ENCODE measurements at places on chromosomes 2 and 18.

DNA sequence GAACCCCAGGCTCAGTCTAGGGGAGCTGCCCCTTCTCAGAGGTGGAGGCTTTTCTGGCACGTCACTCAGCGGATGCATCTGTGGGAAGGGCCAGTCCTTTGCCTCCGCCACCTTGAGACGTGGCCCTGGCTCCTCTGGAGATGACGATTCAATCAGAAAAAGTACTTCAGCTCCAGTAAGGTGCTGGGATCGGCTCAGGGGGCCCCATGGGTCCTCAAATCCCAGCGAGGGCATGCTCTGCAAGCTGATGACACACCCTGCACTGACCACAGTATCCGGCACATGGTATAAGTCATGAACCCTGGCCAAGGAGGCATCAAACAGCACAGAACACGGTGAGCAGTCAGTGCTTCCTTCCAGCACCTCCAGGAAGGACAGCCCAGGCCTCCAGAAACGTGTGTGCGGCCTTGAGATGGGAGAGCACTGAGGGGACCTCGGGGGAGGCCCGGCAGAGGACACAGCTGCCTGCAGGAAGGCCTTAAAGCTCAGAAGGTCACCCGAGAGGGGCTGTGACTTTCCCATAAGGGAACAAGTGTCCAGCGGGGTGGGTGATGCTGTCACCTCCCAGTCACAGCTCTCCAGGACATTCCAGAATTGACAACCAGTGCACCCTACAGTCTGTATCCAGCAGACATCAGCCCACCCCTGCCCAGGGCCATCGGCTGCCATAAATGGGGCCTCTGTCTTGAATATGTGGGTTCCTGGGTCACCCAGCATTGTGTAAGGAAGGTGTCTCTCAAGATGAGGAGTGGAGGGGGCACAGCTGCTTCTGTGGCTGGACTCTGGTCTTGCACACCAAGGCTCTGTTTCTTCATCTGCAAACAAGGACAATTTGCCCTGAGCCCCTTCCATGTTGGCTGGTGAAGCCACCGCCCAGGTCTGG is 205.8 kb downstream of the NDUFA10 start:
- no peak for DNase-seq

- no peak for DNase-seq
Measured at GRCh38 chr2:187658952-187659525, 104.8 kb upstream of the TFPI start.

DNA sequence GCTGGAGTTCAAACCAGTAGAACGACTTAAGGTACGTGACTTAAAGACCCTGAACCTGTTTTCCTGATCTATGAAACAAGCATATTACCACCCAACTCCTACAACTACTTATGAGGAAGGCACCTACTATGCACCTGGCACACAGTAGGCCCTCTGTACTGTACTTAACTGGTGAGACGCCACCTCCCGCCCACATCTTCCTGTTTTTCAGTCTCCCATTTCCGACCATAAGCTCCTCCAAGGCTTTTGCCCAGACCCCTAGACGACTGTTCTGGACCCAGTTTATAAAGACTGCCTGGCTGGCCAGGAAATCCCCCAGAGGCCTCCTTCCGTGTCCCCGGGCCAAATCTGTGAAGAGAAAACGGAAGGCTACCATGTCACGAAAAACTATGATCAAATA is 1.5 kb downstream of the GALNT14 start:
- no peak for DNase-seq

GRCh38 chr2:23320058-23320457 is 64.9 kb upstream of the KLHL29 start:
- no peak for DNase-seq

GRCh38 chr18:1849386-1849785 is 721.9 kb downstream of the METTL4 start:
- no peak for DNase-seq

DNA sequence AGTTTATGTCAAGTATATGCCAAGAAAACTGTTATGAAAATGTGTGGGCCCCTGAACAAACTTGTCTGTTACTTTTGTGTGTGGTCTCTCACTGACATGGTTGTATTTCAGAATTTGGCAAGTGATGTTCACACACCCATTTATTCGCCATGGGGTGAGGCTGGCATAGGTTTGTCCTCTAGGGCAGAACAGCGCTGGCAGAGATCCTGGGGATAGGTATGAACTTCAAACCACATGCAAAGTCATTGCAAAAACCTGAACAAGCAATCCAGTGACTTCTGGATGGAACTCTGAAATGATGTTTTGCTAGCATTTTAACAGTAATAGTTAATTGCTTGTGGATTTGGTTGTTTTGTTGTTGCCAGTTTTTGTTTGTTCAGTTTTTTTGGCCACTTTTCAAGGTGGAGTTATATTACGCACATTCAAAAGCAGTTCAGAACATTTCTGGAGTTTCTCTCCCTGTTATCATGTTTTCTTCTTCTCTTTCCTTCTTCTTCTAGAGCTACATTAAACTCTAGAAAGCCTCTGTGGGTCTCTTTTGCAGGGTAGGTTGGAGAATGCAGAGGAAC is 78.5 kb downstream of the MDH1 start:
- DNase-seq: peak; percentile 89

- no peak for DNase-seq
Measured at GRCh38 chr18:56161566-56162260, 476.7 kb downstream of the TXNL1 start.

GRCh38 chr2:48444404-48444803 is 85.5 kb upstream of the STON1 start:
- DNase-seq: no peak

DNA sequence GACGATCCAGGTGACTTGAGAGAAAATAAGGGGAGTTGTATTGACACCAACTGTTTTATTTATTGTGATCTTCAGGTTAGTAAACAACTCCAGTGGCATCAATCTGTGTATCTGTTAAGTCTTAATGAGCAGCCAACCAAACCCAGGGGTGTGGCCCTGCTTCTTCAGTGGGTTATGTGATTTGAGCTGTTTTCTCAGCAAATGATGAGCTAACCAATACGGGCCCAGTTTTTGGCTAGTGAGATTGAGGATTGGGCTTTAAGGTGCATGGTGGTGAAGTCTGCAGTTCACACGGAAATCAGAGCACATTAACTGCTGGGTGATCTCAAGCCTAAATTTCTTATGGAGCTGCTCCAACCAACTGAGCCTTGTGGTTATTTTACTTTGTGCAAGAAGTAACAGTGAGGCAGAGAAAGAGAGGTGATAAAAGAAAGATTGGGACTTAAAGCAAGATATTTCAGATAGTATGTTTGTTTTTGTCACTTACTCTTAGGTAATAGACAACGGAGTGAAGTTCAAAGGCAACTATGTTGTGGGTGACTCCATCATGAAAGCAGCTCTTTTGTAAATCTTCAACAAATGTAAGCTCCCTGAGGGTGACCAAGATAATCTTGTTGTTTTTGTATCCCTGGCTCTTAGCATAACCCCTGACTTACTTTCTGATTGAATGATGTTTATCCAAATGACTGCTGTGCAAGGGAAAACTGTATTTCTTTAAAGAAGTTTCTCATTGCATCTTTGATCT is 2.4 kb downstream of the MTCL1 start:
- DNase-seq: no peak

GRCh38 chr2:80281049-80281448 is 23.5 kb downstream of the LRRTM1 start:
- no peak for DNase-seq

- no peak for DNase-seq
Measured at GRCh38 chr2:126781806-126782205, 116.9 kb upstream of the TEX51 start.

DNA sequence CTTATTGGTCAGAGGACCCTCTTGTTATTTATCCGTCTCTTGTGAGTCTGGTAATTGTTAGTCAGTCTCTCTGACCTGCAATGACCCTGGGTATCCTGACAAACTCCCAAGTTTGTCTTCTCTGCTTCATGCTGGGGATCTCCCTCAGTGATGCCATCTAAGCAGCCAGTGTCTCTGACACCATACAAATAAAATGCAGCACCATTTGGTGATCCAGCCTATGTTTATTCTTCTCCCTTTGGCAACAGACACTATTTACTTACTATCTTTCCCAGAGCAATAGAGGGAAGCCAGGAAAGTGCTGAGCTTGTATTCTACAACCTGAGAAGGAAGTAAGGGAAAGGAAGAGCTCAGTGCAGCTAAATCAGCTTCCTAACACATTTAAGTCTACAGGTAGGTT is 15.9 kb downstream of the SERPINE2 start:
- DNase-seq: no peak

- DNase-seq: peak; percentile 97
Measured at GRCh38 chr2:10812362-10813162, at the start of gene PDIA6. Gene PDIA6 (minus strand): TSS chr2:10812785. CDS start chr2:10812696, 89 bp downstream.

- no peak for DNase-seq
Measured at GRCh38 chr18:36578871-36579710, 249.7 kb downstream of the TPGS2 start.

DNA sequence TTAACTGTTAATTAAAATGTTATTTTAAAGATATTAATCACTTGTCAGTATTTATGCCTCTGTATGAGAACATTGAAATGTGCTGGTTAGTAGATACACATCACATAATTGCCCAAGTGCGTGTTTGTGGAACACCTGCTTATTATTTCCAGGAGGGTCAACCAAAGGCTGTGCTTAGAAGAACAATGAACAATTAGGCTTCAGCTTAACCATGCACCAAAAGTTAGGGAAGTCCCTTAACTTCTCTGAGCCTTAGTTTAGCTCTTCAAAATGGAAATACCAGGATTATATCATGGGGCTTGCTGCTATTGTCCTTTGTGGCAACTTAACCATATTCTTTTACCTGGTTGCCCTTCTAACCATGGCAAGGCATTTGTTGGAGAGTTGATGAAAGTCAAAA is 43.0 kb upstream of the PLA2R1 start:
- DNase-seq: no peak

- no peak for DNase-seq
Measured at GRCh38 chr2:173553593-173553992, 198.9 kb downstream of the CDCA7 start.

GRCh38 chr18:647304-647703 is 10.1 kb upstream of the TYMS start:
- DNase-seq: no peak

GRCh38 chr2:235711527-235711926 is 217.7 kb downstream of the AGAP1 start:
- DNase-seq: no peak

DNA sequence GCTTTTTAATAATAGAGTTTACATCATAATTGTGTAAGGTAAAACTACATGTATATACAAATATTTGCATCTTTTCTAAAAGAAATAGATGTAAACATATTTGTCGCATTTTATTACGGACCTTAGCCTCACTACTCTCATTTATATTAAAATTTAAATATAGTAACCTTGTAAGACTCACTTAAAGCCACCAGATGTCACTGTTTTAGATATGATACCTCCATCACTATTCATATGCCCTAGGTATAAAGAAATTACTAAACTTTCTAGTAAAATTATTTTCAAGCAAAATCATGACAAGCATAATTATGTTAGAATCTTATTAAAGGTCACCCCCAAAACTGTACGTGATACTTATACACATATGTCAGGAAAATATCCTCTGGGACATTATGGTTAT is 674.3 kb upstream of the REG3G start:
- no peak for DNase-seq

DNA sequence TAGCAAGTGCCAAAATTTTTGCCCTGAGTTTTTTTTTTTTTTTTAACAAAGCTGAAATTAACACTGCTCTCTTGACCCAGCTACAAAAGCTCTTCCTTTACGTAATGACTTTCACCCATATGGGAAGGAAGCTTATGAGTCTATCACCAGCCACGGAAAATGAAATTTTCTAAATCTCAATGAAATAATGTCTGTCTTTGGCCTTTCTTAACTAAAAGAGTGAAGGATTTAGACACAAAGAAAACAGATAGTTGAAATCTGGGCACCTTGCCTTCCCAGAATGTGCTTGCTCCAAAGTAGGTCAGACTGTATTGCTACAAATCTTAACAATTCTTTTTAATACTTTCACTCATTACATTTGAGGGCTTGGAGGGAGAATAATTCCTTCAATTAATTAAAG is 180.8 kb upstream of the MGAT5 start:
- DNase-seq: no peak

GRCh38 chr2:212197776-212198175 is 340.8 kb downstream of the ERBB4 start:
- DNase-seq: no peak

DNA sequence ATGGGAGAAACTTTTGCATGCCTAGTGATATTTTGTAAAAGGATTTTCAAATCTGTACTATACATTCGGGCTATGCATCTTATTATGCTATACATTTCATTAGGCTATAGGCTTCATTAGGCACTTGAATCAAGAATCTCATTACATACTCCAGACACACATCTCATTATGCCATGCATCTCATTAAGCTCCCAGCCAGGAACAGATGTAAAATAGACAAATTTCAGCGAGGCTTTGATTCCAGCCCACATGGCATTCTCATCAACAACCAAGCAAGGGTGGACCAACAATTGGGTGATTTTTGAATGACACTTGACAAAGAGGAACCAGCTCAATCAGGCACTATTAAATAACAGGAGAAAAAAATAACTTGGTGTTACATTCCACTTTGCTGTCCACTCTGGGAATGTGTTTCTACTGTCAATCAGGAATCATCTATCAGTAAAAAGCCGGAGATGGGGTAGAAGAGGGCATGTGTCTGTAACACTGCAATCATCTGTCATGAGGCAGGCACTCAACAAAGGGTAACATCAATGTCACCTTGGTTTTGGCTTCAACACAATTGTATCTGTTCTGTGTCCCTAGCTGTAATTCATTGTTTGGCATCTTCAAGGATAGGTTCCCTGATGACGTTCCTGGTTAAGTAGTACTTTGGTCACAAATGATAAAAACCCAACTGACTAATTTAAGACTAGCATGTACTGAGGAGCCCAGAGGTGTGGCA is 498.6 kb downstream of the EPHA4 start:
- DNase-seq: no peak

DNA sequence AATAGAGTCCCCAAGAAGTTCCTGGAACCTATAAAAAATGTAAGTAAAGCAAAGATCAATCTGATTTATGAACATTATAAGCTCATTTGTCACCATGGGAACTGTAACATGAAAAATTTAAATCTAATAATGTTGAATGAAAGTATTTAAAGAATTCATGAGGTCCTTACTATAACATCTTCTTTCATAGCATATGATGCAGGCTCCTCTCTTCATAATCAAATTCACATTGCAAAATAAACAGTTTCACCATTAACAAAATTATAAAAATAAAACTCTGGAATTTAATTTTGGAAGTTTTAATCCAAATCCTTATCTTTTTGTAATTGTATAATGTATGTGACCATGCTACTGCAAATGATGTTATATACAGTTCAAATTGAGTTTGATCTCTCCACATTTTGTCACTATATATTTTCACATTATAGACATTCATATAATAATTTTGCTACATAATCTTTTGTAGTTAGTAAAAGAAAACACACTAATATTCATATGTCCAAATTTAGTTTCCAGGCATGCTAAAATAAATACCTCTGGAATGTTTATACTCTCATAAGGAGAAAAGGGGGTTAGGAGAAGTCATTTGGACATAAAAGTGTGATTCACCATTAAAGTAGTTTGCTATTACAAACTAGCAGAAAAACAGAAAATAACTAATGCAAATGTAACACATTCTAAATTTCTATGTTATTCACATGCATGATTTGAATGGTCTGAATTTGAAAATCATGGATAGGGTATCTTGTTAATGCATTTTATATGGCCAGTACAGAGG is 954.1 kb downstream of the DSC3 start:
- DNase-seq: no peak
